Fibroblast of mammary gland (primary cell): ENCODE measurements at places on chromosomes 4 and X.
A peak's percentile ranks its signal among the peaks of the same experiment; 100 is the strongest.

- no peak for DNase-seq
Observed at GRCh38 chr4:114311787-114312186, 286.8 kb upstream of the UGT8 start.

GRCh38 chr4:110412354-110413065, 63.4 kb upstream of the ENPEP start:
- no peak for DNase-seq

DNA sequence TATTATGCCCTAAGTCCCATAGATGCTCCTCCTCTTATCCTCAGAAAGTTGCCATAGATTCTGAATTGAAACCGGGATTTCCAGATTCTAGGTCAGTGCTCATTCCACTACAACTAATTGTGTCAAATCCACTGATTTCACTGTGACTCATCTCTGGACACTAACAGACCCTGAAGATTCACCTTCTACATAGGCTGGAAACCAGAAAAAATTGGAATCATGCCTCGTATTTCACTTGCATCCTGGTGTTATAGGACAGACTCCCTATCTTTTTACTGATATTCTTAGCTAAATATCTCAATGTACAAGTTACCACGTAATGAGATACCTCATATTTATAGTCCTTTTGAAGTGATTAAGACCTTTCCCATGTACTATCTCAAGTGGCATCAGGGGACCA, 36.7 kb downstream of the CLNK start:
- peak; percentile 53 for DNase-seq

- DNase-seq: no peak
Observed at GRCh38 chr4:23750125-23750524, 139.7 kb downstream of the PPARGC1A start.

DNA sequence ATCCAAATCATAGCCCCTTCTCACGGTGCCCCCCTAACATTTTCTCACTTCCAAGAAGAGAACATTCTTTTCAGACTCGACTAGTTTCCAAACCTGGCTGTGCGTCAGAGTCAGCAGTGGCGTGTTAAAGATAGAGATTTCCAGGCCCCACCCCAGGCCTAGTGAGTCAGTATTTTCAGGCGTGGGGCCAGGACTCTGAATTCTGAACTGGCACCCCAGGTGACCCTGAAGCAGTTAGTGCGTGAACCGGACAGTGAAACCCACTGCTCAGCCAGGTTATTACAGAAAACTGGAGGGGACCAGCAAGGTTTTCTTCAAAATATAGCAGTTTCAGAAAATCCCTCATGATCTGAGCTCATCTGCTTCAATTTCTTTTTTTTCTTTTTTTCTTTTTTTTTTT, 35.0 kb upstream of the BCOR start:
- peak; percentile 87 for DNase-seq

- DNase-seq: no peak
Observed at GRCh38 chrX:107107459-107107858, 11.2 kb downstream of the RBM41 start.

- peak; percentile 31 for DNase-seq
Observed at GRCh38 chrX:115562480-115562847, 1.5 kb downstream of the PLS3 start.

DNA sequence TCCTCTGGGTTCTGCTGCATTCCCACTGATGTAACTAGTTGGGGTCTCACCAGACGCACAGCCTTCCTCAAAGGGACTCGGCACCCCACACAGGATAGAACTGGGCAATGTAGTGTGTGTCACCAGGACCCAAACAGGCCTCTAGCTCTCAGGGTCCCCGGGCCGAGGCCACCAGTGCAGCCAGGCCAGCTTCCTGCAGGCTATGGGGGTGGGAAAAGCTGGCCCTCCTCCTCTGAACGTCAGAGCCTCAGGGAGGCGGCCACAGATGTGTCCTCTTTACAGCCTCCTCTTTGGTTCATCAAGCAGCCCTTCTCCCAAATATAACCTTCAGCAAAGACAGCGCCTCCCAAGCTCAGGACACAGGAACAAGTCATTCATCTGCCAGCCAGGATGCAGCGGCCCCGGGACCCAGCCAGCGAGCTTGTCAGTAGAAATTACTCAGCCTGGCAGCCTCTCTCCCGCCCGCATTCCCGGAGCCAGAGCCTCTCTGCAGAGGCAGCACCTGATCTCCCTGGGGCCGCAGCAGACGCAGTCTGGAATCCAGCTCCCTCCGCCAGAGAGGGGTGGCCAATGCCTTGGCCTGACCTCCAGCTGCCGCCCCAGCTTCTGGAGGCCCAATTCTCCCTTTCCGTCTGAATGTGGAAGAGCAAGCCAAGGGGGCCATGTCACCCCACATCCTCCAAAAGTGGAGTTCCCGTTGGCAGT, 288.5 kb downstream of the FBXW7 start:
- DNase-seq: no peak

GRCh38 chr4:169412046-169412445, 141.3 kb upstream of the SH3RF1 start:
- no peak for DNase-seq

- DNase-seq: peak; percentile 11
Observed at GRCh38 chr4:146582864-146583263, 55.8 kb upstream of the POU4F2 start.

DNA sequence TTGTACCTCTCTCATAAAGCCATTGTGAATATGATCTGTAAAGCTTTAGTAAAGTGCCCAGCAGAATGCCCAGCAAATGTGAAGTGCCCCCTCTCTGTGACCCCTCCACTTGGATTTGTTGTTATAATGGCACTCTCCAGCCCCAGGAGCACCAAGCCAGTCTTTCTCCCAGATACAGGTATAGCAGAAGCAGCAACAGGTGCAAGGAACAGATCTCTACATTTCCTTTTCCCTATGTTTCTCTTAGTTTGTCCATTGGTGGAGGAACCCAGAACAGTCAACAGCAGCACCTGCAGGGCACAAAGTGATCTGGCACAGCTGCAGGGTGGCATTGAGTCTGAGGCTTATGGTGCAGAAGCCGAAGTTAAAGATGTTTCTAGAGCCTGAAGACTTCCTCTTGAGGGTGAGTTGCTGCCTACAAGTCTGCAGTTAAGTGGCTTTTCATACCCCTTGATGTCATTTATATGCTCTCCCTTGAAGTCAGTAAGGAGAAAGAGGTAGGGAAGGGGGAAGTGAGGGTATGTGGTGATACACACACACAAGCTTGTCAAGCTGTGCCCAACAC, 16.1 kb upstream of the CXCL3 start:
- no peak for DNase-seq

DNA sequence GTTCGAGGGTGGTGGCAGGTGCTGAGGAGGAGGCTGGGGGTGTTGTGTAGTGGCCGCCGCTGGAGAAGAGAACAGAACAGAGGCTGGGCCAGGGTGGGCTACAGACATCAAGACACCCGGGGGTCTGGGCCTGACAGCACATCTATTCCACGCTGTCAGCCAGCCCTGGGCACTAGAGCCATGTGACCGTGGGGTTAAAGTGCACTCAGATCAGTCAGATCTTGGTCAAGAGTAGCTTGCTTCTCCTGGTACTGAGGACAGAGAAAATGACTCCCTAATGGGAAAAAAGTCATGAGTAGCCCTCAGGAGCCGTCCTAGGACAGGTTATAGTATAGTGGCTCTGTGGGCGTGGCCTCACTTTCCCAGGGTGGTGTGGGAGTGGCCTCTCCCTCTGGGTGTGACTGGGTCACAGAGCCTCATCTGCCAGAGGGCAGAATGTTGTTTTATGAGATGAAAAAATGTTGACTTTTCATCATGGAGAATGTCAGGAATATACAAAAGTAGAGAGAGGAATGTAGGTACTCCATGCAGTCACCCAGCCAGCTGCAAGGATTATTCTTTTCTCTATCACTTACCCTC, 19.4 kb downstream of the TRMT44 start:
- DNase-seq: no peak
